ENCODE measurements at places on chromosomes 4 and X. TPM values are rescaled to one million over a fixed set of nuclear protein-coding genes. Genes with fewer than 3 reads are reported as not detected.

- no peak for DNase-seq
Observed at GRCh38 chr4:122293374-122294365, 85.1 kb upstream of the ADAD1 start.

DNA sequence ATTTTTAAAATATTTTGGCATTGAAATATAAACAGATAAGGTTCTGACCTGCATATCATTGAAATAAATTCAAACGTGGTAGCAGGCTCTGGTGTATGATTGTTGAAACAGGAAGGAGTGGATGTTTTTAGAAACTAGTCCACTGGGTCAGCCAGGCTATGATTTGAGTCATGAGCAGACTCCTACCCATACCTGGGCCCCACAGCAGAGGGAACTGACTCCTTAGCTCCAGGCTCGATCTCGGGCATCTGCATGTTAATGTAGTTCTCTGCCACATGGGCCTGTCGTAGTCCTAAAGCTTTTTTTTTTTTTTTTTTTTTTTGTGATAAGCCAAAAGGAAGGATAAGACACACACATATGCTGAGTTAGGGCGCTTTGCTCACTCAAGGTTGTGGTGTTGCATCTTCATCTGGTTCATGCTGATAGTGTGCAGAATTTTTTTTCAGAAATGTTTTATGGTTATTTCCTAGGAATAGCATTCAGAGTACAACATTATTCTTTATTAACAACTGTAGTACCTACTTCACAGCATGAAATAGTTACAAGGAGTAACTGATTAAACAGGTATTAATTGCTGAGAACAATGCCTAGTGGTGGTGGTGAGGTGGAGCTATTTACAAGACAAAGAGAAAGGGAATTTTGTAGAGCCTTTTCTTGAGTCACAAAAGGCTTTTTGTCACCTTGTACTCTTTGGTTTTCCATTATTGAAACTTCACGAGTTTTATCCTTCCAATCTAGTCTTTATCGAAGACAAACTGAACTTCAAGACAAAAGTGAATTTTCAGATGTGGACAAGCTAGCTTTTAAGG lies 27.3 kb downstream of the OFD1 start:
- DNase-seq = no peak

DNA sequence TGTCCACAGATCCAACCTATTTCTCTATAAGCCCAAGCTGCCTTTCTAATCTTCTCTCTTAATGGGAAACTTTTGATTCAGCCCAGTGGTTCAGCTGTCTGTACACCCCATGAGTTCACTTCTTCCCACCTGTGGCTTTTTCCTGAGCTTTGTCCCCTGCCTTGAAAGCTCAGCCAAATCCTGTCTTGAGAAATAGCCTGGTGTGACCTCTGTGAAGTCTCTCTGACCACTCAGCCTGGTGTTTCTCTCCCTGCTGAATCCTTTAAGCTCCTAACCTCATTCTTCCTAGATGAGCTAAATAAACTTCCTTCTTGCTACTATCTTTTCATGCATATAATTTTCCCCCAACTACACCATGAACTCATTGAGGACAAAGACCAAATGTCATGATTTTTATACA lies 15.2 kb upstream of the HERC5 start:
- DNase-seq = no peak

- DNase-seq = no peak
Observed at GRCh38 chrX:18714910-18715309, 7.5 kb downstream of the PPEF1 start.

- DNase-seq = no peak
Observed at GRCh38 chrX:145609951-145610511, 207.6 kb upstream of the SLITRK2 start.

GRCh38 chrX:42290608-42291007 lies 367.3 kb upstream of the CASK start:
- no peak for DNase-seq

- no peak for DNase-seq
Observed at GRCh38 chr4:123068081-123068480, 145.7 kb upstream of the NUDT6 start.

GRCh38 chrX:15143050-15143824 lies 126.6 kb downstream of the ASB9 start:
- DNase-seq = peak; percentile 40

GRCh38 chr4:1451752-1452122 lies 45.5 kb upstream of the NKX1-1 start:
- DNase-seq = no peak

- DNase-seq = no peak
Observed at GRCh38 chr4:109607976-109608375, 47.9 kb downstream of the MCUB start.

DNA sequence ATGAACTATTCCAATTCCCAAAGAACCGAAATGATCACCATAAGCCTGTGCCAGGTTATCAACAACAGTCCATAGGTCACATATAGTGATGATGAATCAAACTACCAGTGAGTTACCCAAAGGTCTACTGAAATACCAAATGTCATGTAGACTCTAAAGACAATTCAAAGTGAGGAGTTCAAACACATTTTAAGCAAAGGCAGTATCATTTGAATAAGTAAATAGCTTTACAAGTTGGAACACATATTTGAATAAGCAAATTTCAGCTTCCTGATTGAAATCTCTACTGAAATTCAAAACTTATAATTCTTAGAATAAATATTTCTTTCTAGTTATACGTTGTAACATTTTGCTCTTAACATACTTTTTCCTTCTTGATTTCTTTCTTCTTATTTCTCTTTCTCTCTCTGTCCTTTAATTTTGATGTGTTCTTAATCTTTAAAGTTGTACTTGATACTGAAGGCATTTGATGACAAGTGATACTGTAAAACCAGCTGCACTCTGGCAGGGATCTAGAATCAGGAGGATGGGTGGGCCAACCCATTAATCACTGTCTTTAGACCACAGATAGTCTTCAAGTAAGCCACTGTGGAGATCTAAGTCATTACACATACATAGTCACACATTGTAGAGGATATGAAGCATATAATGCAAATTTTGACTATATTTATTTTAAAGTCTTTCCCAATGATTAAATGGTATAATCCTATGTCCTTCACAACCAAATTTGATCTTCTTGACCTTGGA lies 34.5 kb downstream of the GABRA4 start:
- no peak for DNase-seq

DNA sequence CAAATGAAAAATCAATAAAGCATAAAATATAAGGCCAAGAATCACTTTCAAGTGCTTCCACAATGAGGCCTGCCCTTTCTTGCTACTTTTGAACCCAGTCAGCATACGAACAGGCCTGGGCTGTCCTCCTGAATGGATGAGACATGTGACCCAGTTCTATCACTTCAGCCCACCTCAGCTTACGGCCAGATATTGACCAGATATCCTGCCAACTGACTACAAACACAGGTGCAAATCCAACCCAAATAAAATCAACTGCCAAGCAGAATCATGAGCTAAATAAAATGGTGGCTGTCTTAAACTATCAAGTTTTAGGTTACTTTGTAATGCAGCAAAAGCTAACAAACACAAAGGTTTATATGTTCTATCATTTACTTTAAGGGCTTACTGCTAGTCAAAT lies 53.7 kb downstream of the PDS5A start:
- DNase-seq = no peak

DNA sequence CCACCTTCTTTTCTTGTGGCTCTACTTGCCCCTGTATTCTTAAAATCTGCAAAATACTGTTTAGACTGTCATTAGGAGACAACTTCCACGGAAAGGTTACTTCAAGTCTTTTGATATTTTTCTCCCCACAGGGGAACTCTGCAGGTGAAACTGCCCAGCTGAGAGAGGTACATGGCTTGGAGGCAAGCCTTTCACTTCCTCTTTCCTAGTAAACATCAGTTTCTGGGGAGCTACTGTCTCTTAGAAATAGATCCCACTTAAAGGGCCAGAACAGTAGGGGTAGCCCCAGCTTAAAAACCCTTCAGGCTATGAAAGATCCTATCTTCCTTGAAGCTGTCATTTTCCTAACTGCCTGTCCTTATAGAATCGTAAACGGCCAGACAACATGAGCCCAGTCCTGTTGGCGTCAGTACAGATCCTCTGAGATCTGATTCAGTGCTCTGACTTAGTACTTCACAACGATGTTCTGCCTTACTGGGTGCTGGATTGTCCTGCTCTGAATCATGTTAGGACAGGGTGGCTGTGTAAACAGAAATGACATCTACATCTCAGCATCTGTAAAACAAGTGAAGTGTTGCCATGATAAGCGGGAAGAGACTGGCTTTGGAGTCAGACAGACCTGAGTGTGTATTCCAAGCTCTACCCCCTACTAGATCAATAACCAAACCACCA lies 102.1 kb downstream of the ITIH6 start:
- DNase-seq = no peak

DNA sequence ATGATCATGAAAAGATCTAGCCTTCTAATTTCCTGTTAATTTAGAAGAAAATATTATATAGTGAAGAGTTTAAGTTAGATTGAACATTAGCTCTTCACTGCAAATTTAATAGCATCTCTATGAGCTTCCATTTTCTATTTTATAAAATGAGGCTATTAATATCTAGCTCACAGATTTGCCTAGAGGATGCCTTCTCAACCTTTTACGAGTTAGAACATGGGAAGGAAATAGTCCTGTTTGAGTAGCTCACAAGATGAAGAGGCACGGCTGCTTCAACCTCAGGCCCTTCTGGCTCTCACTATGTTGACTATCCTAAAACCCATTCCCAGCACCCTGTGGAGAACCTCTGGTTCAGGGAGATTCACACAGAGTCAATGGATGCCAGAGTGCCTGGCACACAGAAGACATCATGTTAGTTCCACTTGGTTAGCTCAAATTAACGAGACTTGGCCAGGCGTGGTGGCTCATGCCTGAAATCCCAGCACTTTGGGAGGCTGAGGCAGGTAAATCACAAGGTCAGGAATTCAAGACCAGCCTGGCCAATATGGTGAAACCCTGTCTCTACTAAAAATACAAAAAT lies 97.9 kb upstream of the GUCY1A1 start:
- no peak for DNase-seq

DNA sequence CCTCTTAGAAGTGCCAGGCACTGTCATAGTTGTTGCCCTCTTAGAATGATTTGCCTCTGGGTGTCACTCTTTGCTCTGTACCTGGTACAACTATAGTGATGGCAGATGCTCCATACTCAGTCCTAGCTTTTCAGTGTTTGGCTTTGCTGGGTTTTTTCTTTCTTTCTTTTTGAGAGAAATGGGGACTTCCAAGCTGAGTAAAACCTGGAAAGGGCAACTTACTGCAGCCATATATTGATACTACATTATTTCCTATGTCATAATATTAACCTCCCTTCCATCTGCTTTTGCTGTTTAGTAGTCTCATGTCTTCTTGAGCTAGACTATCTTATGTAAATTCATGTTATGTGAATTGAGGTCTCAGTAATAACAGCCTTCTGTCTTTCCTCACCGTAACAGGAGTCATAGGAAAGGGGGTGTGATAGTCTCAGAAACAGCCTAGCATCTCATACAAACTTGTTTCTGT lies 49.0 kb downstream of the NIPAL1 start:
- DNase-seq = no peak

DNA sequence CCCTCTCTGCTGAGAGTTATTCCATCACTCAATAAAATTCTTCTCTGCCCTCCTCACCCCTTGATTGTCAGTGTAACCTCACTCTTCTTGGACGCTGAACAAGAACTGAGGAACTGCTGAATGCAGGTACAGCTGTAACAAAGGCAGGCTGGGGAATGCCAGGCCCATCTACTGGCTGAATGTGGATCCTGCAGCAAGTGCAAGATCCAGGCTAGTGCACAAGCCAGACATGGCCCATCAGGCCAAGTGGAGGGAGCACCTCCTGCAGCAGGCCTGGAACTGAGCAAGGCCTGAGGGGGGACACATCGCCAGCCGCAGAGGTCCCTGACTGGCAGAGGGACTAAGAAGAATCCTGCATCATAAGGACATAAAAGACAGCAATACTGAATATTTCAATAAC lies 411.8 kb upstream of the PCDH10 start:
- no peak for DNase-seq

GRCh38 chr4:4923201-4923600 lies 63.7 kb downstream of the MSX1 start:
- DNase-seq = no peak

GRCh38 chr4:153512162-153512852 lies 46.1 kb downstream of the TMEM131L start:
- no peak for DNase-seq

DNA sequence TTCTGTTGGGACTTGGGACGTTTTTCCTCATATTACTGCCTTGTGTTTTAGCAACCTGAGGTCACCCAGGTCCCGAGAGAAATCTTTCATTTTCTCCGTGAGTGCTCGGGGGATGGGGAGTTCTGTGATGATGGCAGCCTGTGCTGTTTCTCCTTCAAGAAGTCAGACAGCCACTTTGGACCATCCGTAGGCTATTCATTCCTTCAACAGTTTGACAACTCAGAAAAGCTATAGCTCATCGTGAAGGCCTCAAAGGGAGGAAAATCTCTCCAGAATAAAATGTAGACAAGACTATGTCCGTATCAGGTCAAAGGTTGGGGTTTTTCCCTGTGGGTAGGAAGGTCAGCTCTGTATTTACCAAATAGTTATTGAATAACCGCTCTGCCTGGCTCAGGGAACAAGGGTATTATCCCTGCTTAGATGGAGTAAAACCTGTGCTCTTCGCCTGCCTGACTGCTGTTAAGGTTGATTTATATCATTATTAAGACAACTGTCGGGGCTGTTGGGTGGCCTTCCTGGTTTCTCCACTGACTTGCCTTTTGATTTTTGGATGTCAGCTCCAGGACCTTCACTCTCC lies 36.6 kb downstream of the FAM114A1 start:
- DNase-seq = no peak

DNA sequence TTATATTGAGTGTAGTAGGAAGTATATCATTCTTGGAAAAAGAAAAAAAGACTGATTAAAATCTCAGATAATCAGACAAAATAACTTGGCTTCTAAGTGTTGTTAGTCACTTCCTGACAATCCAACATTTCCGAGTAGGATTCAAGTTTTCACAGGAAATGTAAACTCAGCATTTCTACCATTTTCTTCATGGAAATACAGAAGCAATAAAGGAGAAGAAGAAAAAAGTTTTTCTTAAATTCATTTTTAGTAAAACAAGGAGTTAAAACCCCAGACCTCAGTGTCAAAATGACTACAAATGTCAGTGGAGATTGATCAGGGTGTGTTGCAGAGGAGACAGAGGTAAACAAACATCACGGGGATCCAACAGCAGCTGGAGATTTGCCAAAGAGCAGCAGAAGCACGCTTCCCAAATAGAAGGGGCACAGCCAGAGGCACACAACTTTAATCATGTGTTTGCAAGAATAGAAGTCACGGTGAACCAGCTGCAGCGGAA lies 129.3 kb upstream of the FAM9B start:
- DNase-seq = no peak

DNA sequence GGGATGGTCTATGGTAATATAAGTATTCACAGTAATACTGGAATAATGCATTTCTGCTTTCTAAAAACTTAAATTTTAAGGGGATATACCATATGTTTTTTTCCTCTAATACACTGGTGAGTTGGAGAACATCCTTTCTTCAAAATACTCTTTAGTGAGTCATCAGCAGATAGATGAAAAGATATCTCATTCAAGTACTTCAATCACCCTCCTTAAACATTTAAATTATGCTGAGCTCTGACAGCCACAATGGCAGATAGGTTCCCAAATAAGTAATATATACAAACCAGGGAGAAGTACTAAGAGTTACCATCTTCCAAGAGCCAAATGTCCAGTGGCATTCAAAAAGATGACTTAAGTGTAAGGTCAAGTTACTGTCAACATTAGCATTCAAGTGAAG lies 52.2 kb downstream of the AMMECR1 start:
- DNase-seq = no peak

- DNase-seq = no peak
Observed at GRCh38 chr4:52059372-52059771, 8.3 kb downstream of the SPATA18 start.

- DNase-seq = no peak
Observed at GRCh38 chr4:15413010-15413622, 14.7 kb upstream of the C1QTNF7 start.

EDA gene
- total RNA-seq = 2.3 TPM

SLC6A14 gene
- not detected for total RNA-seq

TMPRSS11B gene
- total RNA-seq = not detected

VCX3B gene
- total RNA-seq = not detected

GLRB gene
- total RNA-seq = not detected

Measured in activated naive CD8-positive, alpha-beta T cell treated with anti-CD3 and anti-CD28 coated beads, Interleukin-2, amount 10 ng/mL, durations not matched to agents 7 days and 5 days (primary cell).